ENCODE measurements at places on chromosomes 16 and 17.

DNA sequence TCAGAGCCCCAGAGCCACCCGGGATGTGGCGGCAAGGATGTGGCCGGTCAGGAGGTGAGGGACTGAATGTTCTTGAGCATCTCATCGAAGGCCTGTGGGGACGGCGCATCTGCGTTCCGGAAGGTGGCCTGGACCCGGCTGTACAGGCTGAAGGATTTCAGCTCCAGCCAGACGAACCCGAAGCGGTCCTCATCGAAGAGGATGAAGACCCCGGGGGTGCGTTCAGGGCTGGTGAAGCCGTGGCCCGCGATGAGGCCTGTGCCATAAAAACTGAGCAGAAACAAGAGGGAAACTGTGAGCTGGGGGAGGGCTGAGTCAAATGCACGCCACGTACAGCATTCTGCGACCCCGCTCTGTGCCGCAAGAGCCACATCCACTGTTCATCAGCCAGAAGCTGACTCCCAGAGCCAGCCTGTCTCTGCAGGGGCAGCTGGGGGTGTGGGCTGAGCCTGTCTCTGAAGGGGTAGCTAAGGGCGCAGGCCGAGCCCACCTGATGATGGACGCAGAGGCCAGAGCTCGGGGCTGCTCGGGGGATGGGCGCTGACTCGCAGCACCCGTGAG lies 14.1 kb upstream of the C16orf95 start:
- no peak for DNase-seq

DNA sequence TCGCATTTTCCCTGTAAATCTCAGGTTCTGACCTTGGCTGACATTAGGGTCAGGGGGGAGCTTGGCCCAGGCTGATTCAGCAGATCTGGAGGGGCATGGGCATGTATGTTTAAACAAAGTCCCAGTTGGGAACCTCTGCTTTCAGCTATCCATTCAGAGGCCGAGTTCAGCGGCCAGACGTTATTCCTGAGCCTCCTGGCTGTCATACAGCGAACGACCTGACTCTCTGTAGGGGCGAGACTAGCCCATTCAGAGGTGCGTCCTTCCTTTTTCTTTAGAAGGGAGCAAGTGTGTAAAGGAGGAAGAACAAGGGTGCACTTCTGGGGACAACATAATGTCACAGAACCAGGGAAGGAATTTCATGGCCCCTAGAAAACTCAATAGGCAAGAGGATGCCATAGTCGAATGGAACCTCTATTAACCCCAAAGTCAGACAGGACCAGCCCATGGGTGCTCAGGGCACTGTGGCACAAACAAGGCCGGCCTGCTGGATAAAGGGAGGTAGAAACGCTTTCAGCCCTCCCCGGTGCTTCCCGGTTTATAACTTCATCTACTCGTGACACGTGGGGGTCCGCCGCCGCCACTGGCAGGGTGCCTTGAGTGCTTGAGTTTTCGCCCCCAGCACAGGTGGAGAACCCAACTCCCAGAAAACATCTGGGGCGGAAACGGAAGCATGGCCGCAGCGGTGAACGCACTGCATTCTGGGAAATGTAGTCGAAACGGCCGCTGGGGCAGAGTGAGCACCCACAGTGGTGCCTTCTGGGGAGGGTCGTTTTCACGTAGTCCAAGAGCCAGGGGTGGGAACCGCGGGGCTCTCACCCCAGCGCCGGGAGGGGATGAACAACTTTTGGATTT lies 33.2 kb upstream of the PLCG2 start:
- no peak for DNase-seq

DNA sequence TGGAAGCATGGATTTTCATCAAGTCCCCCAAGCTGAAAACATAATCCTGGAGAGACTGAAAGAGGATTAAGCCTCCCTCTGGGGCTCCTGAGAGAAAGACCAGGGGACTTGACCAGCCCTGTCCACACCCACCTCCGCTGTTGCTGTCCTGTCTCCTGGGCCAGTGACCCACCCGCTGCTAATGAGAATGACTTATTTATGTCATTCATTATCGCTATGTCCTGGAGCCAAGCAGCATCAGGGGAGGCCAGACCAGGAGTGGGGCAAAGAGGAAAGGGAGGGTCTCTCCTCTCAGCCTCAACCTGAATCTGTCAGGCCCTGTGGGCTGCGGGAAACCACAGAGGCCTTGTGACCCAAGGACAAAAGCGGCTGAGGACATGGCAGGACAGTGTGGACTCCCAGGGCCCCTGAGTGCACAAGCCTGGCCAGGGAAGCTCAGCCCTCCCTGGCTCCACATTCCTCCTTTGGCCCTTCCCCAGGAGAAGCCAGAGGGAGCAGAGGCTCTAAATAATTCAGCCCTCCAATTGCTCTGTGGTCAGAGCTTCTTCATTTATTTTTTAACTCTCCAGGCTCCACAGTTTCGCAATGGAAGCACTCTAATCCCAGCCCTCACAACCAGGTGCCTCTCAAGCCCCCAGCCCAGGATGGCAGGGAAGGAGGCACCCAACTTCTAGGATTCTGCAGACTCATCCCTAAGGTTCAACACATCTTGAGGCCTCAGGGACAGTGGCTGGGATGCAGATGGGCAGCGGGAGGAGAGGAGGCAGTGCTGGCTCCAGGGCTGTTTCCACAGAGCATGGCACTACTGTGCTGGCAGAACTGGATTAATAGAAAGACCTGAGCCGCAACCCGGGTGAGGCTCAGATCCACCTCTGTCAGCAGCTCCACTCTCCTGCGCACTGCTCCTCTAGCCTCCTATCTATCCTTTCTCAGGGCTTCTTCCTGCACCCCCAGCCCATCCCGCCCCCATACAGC lies 19.1 kb downstream of the CUEDC1 start:
- DNase-seq, result no peak

DNA sequence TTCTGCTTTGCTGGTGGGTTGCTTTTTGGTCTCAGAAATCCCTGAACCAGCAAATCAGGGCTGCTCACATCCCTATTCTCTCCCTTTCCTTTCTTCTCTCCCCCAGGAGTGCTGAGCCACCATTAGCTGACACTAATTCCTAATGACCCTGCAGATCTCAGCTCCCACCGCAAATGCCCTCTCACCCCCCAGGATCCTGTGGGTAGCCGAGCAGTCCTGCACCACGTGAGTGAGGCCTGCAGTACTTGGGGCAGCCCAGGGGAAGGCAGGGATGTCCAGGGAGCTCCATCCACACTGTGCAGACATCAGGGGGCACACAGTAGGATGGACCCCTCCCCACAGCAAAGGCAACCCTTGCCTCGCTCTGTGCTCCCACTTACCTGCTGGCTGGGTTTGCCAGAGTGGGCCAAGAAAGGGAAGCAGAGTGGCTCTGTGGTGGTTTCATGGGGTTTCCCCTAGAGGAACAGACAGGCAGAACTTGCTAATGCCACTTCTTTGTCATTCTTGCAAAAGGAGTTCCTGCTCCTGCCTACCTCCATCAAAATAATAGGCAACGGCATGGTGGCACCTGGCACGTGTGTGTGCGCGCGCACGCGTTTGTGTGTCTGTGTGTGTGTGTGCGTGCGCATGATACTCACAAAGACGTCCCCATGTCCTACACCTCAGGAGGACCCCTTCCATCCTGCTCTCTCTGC lies 135.6 kb downstream of the GAS7 start:
- DNase-seq, result no peak

- no peak for DNase-seq
Observed at GRCh38 chr16:53787423-53787822, 83.5 kb downstream of the FTO start.
